ENCODE measurements at places on chromosomes 3 and 15.
A peak's percentile ranks its signal among the peaks of the same experiment; 100 is the strongest.

DNA sequence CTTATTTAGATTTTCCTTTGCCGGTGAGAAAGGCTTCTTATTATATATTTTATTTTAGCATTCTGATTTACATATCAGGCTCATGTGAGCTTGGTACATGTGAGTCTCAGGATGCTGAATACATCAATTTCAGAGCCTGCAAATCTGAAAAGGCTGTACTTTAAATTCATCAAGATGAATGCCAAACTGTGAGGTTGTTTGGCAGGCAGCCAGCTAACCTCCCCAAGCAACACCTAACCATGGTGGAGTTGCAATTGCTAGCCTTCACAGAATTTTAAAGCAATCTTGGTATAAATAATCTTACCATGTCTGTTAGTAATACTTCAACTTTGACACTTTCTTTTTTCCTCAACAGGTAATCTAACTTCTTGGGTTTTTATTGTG, 252.5 kb downstream of the CDIN1 start:
- no peak for DNase-seq

DNA sequence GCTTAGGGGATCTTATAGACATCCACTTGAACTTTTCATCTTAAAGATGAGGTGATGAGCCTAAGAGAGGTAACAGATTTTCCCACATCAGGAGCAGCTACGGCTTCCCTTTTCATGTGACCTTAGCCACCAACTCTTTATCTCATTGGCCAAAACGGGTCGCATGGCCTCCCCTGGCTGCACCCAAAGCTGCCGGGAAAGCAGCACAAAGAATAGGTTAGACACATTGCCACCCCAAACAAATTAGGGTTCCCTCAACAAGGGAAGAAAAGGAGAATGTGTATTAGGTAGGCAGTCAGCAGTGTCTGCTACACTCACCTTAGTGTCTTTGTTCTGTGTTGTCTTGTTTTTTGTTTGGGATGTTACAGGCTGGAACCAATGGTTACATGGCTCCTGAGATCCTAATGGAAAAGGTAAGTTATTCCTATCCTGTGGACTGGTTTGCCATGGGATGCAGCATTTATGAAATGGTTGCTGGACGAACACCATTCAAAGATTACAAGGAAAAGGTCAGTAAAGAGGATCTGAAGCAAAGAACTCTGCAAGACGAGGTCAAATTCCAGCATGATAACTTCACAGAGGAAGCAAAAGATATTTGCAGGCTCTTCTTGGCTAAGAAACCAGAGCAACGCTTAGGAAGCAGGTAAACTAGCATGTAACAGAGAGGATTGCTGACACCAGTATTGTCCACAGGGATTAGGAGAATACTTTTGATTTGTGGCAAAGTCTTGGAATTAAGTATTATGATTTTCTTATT, 44.2 kb downstream of the GRK7 start:
- DNase-seq = no peak

DNA sequence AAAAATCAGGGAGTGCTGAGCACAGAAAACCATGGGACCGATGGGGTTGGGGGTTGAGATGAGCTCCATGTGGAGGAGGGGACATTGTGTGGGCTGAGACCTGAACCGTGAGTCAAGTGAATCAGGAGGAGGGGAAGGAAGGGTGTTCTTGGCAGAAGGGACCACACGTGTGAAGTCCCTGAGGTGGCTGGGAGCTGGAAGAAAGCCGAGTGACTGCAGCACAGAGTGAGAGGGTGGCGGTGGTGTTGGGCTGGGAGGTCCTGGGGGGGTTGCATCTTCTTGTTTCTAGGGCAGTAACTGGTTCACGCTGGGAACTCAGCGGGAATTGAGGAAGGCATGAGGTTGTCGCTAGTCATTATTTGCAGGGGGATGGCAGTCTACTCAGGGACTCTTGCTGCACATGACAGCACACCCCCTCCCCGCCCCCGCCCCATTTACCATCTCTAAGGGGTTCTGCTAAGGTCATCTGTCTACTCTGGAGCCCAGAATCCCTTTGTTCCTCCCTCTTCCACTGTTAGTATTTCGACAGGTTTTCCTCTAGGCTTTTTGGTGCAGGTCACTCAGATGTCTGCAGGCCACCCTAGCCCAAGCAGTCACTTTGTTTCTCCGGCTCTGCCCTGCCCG, 254.3 kb downstream of the TLE3 start:
- DNase-seq = no peak

- DNase-seq = no peak
Observed at GRCh38 chr3:13711911-13712650, 163.2 kb downstream of the FBLN2 start.

- no peak for DNase-seq
Observed at GRCh38 chr15:48058371-48058770, 62.4 kb upstream of the SLC24A5 start.

DNA sequence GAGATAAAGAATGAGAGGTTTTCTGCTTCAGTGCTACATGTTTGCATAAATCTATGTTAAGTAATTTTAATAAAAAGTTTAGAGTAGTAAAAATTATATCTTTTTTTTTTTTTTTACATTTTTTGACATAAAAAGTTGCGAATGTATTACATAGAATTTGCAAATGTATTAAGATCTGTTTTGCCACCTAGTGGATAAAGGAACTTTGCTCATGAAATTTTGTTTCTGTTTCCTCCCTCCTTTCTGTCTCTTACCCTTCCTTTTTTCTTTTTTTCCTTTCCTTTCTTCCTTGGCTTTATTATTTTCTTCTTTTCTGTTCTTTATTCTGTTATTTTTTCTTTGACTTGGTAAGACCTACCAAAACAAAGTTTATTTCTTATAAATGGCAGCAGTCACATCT, 58.5 kb upstream of the UTS2B start:
- peak; percentile 29 for DNase-seq

Measured in HCEC 1CT (cell line).